ENCODE measurements at places on chromosomes 6 and 20.

DNA sequence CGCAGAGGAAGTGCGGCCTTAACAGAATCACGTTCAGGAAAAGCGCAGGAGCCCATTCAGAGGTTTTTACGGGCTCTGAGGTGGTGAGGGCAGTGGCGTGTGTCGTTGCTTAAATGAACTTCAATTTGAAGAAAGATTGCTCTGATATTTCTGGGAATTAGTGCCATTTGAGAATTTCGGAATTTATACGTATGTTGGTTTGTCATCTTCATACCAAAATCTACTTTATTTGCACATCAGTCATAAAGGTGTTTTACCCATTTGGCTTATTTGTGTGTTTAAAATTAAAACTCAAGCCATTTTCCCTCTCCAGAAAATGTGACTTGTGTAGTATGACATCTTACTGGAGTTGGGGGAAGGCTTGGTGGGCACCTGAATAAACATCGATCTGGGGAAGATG lies 48.1 kb upstream of the TULP4 start:
- no peak for DNase-seq

GRCh38 chr20:8018958-8019245 lies 659 bp downstream of the TMX4 start:
- DNase-seq = no peak

DNA sequence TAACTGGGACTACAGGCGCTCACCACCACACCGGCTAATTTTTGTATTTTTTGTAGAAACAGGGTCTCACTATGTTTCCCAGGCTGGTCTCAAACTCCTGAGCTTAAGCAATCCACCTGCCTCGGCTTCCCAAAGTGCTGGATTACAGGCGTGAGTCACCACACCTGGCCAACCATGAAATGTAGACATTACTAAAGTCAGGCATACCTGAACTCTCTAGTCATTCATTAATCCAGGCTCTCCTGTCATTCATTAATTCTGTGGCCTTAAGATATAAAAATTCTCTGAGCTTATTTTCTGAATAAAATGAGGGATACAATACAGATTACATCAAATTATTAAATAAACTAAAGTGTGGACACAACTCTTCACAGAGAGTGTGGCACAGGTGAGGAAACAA lies 159.7 kb downstream of the GMDS start:
- no peak for DNase-seq

DNA sequence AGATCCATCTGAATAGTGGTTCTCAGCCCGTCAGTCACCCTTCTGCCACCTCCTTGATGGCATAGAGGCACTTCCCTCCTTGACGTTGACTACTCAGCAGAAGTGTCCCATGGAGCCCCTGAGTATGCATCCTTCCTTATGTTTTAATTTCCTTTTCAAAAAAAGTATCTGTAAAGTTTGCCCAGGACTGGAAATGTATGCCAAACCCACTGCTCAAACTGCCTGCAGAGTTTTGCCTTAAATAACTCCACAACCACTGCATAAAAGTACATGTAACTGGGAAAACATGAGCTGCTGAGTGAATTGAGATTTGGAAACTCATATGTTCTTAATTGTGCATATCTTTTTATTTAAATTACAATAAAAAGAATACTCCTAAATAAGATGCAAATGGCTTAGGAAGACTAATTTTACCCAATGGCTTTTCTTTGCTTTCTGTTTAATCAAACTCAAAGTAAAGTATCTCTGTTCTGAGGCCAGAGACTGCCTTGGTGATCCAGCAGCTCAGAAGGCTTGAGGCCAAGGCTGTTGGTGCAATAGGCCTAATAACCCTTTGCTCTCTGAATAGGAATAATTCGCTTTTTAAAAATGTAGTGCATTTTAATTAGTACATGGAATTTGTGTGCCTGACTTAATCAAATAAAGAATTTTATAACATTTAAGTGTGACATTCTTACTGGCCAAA lies 90.4 kb downstream of the FNDC1 start:
- no peak for DNase-seq

GRCh38 chr6:169990095-169991030 lies 238.9 kb downstream of the ERMARD start:
- no peak for DNase-seq

- DNase-seq = no peak
Measured at GRCh38 chr6:109978174-109979032, at the start of gene GPR6. GPR6 (plus strand) TSS chr6:109978311; CDS start chr6:109979113, 802 bp downstream.

DNA sequence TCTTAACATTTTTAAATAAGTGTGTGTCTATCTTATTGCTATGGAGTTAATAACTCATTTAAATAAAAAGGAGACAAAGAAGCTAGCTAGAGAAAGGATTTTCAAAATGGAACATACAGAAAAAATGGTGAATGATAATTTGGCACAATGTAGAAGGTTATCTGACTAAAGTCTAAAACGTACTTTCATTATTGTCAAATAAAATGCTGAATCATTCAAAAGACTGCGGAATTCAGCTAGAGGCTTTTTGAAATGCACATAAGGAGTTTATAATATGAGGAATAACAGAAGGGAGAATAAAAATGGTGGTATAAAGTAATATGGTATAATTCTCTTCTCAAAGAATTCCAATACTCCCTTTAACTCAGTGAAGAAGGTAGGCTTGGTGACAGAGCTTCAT lies 597.9 kb downstream of the KHDRBS2 start:
- DNase-seq = no peak

GRCh38 chr6:87078983-87079616 lies 15.8 kb downstream of the CGA start:
- DNase-seq = peak; percentile 2

DNA sequence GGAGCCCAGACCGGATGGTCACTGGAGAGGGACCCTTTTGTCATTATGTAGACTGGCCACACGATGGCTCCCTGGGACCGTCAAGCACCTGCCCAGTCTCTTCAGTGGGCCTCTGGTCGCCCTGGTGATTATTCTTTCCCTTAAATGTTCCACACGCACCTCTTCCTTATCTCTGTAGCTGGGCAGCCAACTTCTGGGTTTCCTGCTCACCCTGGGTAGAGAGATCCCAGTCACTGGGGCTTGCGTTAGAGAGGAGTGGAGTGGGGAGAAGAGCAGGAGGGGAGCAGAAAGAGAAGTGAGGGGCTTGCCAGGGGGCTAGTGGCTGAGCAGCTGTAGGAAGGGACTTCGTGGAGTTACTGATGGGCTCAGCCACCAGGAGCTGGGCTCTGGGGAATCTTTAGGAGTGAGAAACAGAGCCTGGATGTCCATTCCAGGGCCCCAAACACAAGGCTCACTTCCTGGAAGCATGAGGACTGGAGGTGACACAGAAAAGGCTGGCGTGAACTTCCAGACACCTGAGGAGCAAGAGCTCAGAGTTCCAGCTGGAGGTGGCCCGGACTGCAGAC lies 150.1 kb downstream of the DHX35 start:
- no peak for DNase-seq

GRCh38 chr6:136307351-136307750 lies 17.7 kb upstream of the BCLAF1 start:
- no peak for DNase-seq

GRCh38 chr6:56364827-56365339 lies 117.5 kb upstream of the COL21A1 start:
- DNase-seq = no peak

DNA sequence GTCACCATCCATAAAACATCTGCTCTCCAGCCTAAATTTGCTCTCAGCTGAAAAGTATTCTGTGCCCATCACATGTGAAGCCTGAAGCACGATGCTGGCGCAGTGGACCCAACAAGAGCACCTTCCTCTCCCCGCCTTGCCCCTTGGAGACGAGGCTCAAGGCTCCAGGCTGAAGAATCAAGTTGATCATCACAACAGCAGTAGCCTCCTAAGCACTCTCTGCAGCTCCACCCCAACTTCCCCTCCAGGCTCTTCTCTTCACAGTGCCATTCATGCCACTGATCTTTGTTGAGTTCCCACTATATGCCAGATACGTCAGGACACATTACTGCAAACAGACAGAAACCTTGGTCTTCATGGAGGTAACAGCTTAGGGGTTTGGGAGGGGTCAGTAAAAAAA lies 41.6 kb upstream of the ZNF217 start:
- DNase-seq = no peak

GRCh38 chr6:42450477-42451332 lies 1.0 kb downstream of the TRERF1 start:
- DNase-seq = no peak

- no peak for DNase-seq
Measured at GRCh38 chr6:70424291-70424690, 11.0 kb downstream of the FAM135A start.

- DNase-seq = no peak
Measured at GRCh38 chr6:149897015-149897697, 757 bp downstream of the RAET1E start.

- DNase-seq = peak; percentile 26
Measured at GRCh38 chr20:62796699-62797491, 622 bp downstream of the MRGBP start.

DNA sequence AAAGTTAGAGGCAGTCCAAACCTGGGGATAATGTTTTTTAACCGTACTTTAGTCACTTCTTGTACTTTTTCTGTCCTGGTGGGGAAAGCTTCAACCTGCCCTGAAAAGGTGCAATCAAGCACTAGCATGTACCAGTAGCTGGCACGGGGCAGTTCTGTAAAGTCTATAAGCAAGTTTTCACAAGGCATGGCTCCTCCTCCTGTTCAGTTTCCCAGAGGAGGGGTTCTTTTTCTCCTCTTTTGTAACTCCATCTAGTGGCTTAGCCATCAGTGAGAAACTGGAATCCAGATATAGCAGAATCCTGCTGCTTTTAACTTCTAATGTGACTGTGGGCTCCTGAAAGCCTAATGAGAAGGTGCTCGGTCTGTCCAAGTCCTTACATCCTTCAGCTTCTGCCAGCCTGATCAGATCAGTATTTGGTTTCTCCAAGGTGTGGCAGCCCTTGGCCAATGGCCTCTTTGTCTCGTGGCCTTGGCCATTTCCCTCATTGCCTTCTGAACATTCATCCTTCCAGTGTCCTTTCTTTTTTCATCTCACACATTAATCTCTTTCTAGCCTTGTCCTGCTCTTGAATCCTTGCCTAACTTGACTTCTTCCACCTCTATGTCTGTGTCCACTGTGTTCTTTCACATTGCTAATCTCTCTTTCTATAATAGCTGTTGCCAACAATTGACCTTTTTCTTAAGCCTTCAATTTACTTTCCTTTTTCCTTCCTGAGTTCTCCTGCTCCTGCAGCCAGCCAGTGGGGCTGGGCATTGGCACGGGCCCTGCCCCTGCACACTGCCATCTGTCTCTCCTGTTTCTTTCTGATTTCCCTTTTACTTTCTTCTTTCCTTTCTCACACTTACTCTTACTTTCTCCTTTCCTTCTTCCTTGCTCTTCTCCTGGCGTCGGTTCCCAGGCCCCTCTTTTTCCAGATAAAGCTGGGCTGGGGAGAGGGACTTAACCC lies 222.0 kb upstream of the SYNCRIP start:
- DNase-seq = no peak

DNA sequence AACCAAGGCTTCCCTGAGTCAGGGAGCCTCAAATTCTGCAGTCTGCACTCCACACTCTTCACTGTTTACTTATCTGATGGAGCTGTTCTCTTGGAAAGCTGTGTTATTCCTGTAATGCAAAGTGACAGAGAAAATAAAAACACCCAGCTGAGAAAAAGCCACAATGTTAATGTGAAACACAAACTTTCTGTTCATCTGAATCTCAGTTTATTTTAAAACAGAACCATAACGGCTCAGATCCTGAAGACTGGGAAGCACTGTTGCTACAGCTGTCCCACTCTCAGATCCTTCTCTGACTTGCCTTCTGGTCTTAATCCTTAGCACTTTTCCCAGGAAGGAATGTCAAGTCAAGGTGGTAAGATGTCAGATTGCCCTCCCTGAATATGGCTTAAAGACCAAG lies 736.6 kb downstream of the DHX35 start:
- no peak for DNase-seq

DNA sequence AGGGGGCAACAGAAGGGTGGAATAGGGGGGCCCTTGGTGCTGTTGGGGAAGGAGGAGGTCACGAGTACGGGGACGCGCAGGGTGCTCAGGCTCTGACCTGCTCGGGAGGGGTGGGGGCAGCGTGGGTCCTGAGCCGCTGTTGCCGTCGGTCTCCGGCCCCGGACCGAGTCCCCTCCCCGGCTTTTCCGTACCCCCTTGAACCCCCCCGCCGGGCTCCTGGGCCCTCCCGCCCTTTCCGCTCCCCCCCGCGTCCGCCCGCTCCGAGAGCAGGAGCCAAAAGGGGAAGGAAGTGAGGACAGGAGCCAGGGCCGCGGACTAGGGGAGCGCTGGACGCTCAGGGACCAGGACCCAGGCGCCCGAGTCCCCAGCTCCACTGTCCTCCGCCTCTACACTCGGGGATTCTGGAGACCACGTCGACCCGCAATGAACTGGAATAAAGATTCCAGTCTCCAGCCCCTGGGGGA lies at the start of gene RGL2:
Gene RGL2, minus strand, starts transcription at position 170 of the 464 bp plus-strand sequence. CDS start 332 bp downstream, outside the sequence.
- DNase-seq = no peak

GRCh38 chr20:3135507-3136070 lies 24.1 kb downstream of the FASTKD5 start:
- no peak for DNase-seq

DNA sequence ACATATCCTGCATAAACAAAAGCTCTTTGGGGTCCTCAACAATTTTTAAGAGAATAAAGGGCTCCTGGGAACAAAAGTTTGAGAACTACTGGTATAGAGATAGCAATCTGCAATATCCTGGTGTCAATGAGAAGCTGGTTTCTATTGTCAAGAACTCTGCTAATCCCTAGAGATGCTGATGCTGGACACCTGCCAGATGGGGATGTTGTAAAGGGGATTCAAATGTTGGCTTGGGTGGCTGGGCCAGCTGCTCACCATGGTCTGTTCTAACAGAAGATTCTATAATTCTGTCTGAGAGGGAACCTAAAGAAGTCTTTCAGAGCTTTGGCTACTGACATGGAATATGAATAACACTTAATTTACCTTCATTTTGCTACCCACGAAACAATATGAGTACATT lies 137.8 kb downstream of the BTBD9 start:
- no peak for DNase-seq

DNA sequence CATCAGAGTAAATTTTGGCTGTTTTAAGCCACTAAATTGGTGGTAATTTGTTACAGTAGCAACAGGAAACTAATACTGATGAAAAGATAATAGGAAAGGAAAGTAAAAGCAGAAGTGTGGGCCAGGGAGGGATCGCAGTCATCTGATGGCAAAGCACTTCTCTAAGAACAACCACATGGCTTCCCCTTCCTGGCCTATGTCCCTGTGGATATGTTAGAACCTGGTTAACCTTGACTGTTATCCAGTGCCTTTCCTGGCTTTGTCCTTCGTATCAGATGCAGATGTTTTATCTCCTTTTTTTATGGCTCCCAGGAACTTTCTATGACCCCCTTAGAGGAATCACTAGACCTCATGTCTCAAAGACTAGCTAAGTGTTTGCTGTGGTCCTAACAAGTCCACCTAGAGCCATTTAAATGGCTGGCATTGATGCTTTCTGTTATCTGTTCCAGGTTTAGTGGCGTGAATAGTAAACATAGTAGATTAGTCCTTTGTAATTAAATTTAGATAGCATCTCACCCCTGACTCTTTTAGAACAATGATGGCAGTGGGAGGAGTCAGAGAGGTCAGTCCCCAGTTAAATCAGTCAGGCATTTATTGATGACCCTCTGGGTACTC lies 79.2 kb upstream of the PHACTR2 start:
- no peak for DNase-seq

- DNase-seq = no peak
Measured at GRCh38 chr6:40874495-40874894, 164.5 kb downstream of the UNC5CL start.
